ENCODE measurements at places on chromosomes 6 and 20.

DNA sequence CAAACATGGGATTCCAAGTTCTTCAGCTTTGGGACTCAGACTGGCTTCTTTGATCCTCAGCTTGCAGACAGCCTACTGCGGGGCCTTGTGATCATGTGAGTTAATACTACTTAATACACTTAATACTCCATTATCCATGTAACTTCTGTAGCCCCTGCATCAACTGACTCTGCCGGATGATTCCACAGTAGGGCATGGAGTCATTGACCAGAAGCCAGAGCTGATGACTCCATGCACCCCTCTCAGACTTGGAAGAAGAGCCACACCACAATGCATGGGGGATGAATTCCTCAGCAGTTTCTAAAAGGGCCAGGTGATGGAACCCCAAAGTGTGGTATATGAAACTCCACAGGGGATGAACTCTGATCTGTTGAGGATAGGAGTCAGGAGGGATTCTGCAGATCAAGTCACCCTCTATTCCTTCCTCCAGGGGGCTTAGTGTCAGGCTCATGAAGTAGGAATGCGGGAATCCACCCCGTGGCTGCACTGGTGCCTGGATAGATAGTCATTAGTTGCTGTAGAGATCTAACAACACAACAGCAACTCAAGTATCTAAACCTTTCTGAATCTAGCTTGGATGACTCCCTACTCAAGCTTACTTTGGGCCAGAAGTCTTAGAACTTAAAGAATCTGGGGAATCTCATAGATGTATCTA lies 70.2 kb downstream of the GPR6 start:
- no peak for DNase-seq

GRCh38 chr6:90289902-90290301 lies 6.7 kb downstream of the BACH2 start:
- no peak for DNase-seq

- DNase-seq = no peak
Measured at GRCh38 chr20:53613748-53614147, 20.1 kb upstream of the ZNF217 start.

GRCh38 chr6:90297867-90298381 lies 1.3 kb upstream of the BACH2 start:
- no peak for DNase-seq

DNA sequence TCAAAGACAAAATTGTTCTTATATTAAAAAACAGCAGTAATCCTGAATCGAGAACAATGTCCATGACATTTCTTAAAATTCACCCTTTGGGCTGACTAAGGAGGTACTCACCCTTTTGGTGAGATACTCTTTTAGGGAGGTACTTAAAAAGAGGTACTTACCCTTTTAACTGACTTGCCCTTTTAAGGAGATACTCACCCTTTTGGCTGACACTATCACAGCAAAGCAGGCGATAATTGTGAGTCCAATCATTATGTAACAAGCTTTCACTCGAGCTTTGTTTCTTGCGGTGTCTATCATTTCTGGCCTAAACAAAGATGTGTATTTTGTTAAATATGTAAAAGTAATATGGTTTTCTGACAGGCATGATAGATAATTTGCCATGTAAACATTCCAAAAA lies 3.7 kb downstream of the FAM162B start:
- DNase-seq = no peak

- no peak for DNase-seq
Measured at GRCh38 chr20:32447136-32448027, 89.3 kb downstream of the ASXL1 start.

All from CD4-positive, alpha-beta T cell treated with Interleukin-15 for 4 hours (primary cell).